ENCODE measurements at places on chromosomes 16 and 17. TPM values are rescaled to one million over a fixed set of nuclear protein-coding genes. Genes with fewer than 3 reads are reported as not detected.

Gene DRC7
- total RNA-seq = not detected

DNA sequence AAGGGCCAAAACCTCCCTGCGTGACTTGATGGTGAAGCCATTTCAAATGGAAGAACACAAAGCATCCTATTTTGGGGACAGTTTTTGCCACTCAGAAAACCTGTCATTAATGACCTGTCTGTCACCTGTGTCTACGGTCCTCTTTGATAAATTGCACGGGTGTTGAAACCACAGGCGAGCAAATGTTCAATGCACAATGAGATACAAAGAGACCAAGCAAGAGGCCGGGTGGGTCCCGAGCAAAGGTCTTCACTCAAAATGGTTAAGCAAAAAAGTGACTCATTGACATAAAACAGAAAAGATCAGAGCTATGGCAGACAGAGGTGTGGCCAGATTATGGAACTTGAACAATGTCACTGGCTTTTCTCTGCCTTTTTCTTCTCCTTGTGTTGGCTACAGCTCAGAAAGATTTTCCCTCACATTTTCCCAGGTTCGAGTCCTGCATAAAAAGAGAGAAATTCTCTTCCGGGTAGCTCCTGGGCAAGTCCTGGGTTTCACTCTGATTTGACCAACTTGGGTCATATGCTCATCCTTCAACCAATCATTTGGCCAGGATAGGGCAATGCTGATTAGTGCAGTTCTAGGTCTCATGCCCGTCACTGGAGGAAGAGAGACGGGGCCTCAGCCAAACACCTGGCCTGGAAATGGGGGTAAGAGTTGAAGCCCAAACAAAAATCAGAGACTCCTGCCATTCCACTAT, 92.2 kb downstream of the CMC2 start:
- DNase-seq = no peak

- DNase-seq = peak; percentile 73
Measured at GRCh38 chr16:74560912-74561311, 46.0 kb downstream of the GLG1 start.

DNA sequence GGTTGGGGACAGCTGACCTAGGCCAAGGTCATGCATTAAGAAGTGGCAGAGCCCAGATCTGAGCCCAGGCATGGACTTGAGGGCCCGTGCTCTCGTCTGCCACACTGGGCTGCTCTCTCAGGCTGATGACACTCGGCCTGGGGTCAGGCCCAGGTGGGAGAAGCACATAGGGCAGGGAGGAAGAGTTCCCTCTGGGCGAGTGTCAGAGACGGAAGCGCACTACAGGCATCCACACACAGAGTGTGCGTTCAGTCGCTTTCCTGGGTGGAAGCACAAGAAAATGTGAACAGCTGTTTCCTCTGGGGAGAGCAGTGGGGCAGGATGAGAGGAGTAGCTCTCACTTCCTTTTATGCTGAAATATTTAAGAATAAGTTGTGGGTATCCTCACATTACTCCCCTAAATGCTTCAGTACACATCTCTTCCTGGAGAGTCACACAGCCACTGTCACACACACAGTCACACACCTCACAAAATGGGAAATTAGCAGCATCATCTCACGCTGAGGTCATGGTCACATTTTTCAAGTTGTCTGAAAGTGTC, 59.7 kb downstream of the B9D1 start:
- DNase-seq = no peak

DNA sequence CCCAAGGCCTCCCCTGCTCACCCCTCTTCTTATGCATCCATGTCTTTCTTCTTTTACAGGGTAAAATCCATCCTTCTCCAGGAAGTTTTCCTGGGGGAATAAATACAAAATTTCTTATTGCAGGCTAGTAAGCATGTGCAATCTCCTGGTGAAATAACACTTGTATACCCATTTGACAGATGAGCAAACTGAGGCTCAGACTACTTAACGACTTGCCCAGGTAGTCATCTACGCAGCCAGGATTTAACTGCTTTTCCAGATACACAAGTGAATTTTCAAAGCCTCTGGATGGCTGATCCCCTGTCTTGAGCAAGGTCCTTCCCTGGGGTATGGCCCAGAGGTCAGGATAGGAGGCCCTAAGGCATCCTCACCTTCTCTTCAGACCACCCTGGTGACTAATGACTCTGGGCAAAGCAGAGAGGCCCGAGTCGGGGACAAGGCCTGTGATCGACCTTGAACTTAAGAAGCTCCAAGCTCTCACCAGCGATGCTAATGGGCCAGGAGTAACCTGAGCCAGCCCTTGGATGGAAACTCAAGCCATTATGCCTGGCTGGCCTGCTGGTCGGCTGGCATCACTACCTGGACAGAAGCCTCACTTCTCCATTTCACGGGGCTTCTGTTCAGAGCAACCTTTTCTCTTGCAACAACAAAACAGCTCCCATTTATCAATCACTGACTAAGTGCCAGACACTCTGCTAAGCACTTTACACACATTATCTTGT, 33.1 kb downstream of the ZNF423 start:
- DNase-seq = peak; percentile 61

- DNase-seq = no peak
Measured at GRCh38 chr16:78258375-78259065, 159.1 kb downstream of the WWOX start.

DNA sequence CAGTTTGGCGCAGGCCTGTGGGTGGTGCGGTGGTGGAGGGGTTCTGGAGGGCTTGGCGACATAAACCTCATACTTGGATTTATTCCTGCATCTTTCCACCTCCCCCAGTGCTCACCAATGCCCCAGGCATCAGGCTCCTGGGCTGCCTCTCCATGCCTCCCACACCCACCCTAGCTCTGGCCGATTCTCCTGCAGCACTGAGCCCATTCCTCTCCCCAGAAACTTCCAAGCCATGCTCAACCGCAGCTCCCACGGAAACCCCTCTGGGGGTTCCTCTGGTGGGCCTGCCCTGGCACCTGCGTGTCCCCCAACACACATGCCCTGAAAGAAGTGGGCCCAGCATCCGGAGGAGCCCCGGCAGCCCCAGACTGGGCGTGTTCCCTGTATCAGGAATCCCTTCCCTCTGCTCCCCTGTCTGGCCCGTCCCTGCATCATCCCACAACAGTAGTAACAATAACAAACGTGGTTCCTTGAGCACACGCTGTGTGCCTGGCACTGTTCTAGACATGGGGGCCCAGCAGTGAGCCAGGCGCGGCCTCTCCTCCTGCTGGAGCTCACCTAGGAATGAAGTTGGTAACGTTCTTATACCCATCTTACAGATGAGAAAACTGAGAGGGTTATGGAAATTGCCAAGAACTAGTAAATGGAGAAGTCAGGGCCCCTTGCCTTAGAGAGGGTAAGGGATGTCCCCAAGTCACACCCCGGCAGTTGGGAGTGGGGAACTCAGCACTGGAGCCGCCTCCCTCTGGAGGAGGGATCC, 2.3 kb downstream of the PRSS21 start:
- DNase-seq = no peak

GRCh38 chr17:19004421-19005136, at the start of gene FAM83G:
Gene FAM83G (minus strand): TSS chr17:19004764. CDS start chr17:19004041, 723 bp downstream.
- DNase-seq = no peak
